Hippocampal formation (tissue), 2 donors: ENCODE measurements at places on chromosomes 5 and 9.

- no peak for DNase-seq
Observed at GRCh38 chr9:137679249-137679648, 60.4 kb downstream of the EHMT1 start.

DNA sequence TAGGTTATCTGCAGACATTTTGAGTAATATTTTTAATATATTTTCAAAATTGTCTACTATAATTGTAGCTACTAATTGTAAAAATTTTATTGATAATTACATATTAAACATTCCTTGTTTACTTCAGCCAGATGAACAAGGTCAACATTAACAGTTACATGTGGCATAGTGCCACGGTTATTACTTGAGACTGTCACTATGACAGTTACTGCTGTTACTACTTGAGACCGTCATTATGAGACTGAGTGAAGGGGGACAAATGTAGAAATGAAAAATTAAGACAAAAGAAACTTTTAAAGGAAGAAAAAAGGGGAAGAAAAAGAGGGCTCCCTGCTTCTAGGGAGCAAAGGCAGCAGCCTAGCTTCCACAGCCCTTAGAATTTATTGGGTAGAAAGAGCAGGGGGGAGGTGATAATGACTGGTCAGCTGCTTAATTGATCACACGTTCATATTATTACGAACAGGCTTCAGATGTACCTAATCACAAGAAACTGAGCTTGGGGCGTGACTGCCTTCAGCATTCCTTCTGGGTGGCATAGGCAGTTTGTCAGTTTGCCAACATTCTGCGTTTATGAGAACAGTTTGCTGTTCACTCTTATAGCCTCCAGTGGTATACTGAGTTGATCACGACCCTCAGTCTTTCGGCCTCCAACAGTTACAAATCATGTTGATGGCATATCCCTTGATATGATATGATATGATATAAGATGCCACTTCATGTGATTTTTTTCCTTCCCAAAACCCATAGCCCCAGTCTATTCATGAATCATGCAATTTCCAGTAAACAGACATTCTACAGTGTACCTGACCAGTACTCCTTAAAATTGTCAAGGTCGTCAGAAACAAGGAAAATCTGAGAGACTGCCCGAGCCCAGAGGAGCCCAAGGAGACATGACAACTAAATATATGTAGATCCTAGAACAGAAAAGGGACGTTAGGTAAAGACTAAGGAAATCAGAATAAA lies 13.1 kb downstream of the MARCHF6 start:
- no peak for DNase-seq

DNA sequence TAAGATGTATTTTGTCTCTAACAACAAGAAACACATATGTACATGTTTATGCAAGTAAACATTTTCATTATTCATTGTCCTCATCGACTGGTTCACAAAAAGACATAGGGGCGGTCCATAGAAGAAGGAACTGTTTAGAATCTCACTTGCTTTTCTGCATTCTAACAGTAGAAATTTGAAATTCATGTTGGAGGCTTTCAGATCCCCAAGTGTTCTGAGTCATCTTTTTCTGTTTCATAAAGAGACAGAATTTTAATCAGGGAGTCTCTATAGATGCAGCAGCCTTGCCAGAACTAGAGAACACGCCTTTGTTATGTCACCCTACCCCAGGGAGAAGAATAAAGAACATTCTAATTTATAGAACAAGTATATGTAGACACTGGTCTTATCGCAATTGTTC lies 324.3 kb downstream of the GABRG2 start:
- no peak for DNase-seq

- DNase-seq = no peak
Observed at GRCh38 chr5:65066387-65067146, 297.8 kb downstream of the CWC27 start.

DNA sequence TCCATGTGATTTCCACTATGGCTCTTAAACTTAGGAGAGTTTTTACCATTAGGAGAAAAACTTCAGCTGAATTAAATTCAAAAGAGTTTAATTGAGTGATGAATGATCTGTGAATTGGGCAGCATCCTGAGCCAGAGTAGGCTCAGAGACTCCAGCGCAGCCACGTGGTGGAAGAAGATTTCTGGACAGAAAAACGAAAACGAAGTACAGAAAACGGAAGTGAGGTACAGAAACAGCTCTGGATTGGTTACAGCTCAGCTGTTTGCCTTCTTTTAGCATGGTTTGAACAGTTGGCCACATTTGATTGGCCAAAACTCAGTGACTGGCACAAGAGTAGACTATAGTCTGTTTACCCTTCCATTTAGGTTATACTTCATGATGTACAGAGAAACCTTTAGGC lies 69.2 kb upstream of the PLPP1 start:
- DNase-seq = peak; percentile 48

GRCh38 chr5:31863991-31864411 lies 225.1 kb downstream of the PDZD2 start:
- DNase-seq = no peak

DNA sequence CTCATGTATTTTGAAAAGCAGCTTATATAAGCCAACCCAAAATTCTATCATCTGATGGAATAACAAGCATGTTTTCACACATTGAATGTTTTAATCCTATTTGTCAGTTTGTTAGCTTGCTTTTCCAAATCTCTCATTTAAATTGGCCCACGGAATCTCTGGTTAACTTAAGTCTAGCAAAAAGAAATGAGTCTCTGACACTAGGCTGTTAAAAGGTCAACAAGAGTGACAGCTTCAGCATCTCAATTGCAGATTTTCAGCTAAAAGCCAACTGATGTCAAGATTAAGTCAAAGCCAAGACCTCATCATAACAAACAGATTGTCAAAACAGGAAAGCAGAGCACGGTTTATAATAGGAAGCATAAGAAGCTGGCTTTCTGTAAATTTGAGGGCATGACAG lies 49.4 kb upstream of the CDH9 start:
- DNase-seq = no peak

DNA sequence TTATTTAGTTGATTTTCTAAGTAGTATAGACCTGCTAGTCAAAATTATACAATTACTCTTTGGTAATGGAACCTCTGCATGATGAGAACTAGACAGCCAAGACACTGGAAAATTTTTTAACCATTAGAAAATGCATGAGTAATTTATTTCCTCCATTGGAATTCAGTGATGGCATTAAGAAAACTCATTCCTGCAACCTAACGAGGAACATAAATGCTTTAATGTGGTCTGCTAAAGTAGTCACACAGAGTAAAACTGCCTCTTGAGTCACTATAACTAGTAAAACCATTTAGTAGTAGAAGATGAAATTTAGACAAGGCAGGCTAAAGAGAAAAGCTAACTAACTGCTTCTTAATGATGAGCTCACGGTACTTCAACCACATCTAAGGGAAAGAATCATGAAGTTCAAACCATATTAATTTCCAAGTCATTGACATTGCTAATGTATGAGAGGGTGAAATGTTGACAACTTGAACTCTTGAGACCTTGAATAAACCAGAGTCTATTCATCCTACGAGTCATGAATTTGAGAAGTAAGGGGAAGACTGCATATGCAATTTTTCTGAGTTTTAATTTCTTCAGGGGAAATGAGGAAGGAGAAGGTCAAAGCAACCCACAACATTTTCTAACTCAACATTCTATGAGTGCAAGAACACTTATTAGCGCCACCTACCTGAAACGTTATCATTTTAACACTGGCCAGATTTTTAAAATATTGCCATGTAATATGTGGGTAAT lies 74.4 kb downstream of the GLIS3 start:
- no peak for DNase-seq

DNA sequence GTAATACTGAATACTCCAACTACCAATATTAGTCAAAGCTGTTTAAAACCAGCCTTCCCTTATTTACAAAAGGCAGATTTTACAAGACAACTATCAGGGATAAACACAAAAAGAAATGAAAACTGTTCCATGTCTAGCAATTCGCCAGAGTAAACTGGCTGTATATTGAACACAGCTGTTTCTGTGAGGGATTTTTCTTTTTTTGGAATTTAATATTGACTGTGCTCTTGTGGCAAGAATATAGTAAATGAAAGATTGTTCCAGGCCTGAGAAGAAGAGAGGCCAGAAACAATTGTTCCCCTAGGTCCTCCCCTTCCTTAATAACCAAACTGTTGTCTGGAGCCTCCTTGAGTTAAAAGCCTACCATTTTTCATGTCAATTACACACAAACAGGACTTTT lies 188.6 kb downstream of the PDE4D start:
- no peak for DNase-seq

DNA sequence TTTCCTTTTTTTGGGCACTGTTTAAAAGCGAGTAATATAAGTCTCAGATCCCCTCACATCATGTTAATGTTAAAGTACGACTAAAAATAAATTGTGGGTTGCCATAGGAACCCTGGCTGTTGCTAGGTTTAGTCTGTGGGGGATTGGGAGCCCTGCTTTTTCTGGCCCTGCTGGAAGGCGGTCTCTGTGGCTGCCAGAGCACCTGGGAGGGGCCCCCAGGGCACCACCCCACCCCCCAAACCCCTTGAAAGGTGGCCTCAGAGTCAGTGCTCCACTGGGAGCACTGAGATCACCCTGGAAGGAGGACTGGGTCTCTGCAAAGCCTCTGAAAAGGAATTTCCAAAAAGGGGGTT lies 66.2 kb upstream of the NEURL1B start:
- no peak for DNase-seq

- DNase-seq = peak; percentile 55
Observed at GRCh38 chr5:128782446-128782845, 182.8 kb upstream of the SLC27A6 start.

GRCh38 chr9:87686520-87687090 lies 39.3 kb upstream of the CTSL start:
- no peak for DNase-seq

DNA sequence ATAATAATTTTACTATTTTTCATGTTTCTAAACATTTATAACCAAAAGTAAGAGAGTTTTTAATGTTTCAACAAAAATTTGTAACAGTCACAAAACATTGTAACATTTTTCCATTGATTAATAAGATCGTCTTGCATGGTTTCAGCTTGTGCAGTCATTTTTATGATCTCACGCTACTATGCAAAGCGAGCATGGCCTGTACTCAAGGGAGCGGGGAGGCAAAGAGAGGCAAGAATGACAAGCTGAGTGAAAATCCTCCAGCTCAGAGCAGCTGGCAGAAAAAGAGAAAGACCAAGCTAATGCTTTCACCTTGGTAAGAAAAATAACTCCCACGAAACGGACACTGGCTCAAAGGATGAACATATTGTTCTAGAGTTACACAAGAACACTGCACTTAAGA lies 90.0 kb upstream of the SV2C start:
- DNase-seq = no peak

GRCh38 chr9:81146684-81147337 lies 542.5 kb downstream of the TLE1 start:
- DNase-seq = no peak

GRCh38 chr5:126718236-126718868 lies 58.6 kb upstream of the LMNB1 start:
- no peak for DNase-seq

DNA sequence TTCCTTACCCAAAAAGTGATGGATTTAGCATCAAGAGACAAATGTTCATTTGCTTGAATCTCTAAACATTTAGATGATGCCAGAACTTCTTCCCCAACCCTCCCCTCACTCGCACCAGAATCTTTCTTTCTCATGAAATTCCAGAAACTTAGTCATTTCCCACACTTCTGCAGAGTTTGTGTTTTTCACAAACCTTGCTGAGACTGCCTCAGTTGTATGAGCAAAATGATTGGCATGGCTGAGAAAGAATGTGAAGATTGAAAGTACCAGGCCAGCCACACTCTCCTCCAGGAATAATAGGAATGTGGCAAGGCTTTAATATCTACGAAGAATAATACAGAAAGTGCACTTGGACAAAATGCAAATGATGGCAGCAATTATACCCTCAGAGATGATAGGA lies 428.3 kb upstream of the CDH6 start:
- DNase-seq = no peak

DNA sequence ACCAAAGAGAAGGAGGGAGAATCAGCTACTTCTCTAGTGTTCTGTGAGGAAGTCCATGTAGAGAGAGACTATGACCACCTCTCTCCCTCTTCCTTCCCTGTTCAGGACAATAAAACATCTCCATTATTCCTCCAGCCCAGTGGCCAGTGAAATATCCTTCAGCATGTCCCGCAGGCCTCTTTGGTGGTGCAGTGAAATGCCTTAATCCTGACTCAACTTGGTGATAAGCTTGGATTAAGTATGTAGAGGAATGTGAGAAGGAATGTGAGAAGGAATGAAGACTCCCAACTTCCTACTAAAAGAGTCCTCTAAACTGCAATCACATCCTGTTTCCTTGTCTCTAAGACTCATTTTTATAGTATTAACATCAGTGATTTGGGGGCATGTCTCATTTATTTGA lies 167.3 kb downstream of the TRPM3 start:
- no peak for DNase-seq

DNA sequence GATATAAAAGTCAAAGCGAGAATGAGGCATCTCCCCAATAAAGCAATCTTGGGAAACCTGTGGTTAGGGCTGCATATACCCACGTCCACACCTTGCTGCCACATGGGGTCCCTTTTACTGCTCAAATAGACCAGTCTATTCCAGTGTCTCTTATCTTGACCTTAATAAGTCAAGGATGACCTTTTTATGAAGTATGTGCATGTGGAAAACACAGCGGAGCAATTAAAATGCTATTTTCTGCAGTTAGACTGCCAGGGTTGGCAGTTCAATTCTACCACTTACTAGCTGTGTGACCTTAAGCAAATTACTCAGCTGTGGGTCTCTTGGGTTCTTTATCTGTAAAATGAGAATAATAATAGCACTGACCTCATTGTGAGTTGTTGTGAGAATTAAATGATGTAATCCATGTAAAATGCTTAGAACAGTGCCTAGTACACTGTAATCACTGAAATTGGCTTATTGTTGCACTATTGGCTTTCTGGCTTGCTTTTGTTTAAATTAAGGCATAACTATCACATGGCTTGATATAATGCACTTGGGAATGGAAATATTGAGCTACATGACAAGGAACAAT lies 67.8 kb upstream of the HSPB3 start:
- DNase-seq = no peak

DNA sequence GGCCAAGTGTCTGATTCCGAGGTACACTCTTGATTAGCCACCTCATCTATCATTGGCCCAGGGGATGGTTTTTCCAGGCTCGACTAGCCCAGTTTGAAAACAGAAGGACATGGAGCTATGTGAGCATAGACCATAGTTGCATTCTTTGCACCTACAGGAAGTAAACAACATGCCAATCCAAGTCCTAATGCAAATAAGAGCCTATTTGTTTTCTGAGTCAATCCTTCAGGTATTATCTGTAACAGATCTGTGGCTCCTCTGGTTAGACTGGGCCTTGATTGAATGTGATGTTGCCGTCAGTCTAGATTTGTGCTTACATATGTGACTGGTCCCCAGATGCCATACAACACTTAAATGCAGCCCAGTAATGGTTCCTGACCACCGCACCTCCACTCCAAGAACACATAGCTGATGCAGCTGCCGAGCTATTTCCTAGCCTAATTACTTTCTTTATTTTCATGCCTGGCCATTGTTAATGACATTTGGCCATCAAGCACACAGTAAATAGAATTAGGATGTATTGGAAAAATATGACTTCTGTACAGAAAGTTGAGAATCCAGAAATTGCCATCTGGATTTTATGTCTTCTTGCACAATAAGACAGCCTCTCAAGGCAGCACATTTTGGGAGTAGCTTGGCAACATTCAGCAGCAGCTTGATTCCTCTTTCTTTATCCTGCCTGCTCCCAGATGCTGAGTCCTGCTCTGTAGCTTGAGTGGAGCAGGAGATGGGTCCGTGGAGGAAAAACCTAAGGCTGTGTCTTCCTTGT lies 29.5 kb upstream of the ARHGAP26 start:
- DNase-seq = no peak
